Left ventricle myocardium inferior (tissue), 1 donor: ENCODE measurements at places on chromosomes 16 and 17. TPM values are rescaled to one million over a fixed set of nuclear protein-coding genes. Genes with fewer than 3 reads are reported as not detected.
A peak's percentile ranks its signal among the peaks of the same experiment; 100 is the strongest.

DNA sequence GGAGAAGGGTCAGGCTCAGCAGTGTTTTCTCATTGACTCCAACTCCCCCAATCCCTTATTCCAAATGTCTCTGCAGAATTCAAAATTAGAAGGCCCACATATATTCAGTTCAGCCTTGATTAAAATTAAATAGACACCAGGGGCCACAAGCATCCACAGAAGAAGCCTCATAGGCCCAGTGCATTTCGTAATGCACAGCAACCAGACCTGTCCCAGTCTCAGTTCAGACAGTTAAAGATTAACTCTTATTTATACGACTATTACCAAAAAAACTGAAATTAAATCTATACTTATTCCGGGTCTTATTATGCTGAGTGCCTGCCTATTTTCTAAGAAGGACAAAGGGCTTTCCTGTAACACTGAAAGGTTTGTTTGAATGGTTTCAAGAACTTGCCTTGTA, 41.8 kb upstream of the GSG1L start:
- no peak overlapping the region for H3K4me3 ChIP-seq
- no peaks in the 10 kb centered on the region for H3K4me1 ChIP-seq
- H3K27ac ChIP-seq: no peak overlapping the region
- no peak for DNase-seq

DNA sequence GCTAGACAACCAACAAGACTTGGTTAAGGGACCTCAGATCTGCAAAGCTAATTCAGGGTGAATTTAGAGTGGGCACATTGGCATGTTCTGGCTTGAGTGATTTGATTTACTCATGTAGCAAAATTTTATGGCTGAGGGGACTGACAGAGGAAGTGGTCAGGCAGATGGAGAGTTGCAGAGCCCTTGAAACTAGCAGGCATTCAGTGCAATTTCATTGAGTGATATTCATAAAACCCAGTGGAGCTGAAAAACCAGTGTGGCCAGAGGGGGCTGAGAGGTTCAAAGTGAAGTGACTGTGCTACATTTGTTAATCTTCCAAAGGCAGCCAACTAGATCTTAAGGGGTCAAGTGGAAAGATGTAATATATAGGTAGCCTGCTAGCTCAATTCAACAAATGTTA, 2.2 kb upstream of the TMEM94 start:
- DNase-seq: no peak
- no peaks in the 10 kb centered on the region for H3K36me3 ChIP-seq
- H3K27me3 ChIP-seq: no peaks in the 10 kb centered on the region
- H3K4me3 ChIP-seq: no peak overlapping the region
- peaks cover 36% of the 10 kb centered on the region for H3K4me1 ChIP-seq

DNA sequence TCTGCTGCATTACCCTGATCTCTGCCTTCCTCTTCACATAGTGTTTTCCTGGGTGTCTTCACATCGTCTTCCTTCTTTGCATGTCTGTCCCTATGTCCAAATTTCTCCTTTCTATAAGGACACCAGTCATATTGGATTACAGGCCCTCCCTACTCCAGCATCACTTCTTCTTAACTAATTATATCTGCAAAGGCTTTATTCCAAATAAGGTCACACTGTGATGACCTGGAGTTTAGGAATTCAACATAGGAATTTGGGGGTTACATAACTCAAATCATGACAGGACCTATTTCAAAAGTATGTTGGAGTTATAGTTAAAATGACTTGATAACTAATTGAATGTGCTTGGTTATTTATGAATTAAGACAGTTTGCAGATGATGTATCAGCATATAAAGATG, 490.5 kb upstream of the ERCC4 start:
- no peak overlapping the region for H3K27ac ChIP-seq
- DNase-seq: no peak
- H3K27me3 ChIP-seq: no peaks in the 10 kb centered on the region
- no peak overlapping the region for H3K4me3 ChIP-seq
- H3K4me1 ChIP-seq: no peaks in the 10 kb centered on the region

DNA sequence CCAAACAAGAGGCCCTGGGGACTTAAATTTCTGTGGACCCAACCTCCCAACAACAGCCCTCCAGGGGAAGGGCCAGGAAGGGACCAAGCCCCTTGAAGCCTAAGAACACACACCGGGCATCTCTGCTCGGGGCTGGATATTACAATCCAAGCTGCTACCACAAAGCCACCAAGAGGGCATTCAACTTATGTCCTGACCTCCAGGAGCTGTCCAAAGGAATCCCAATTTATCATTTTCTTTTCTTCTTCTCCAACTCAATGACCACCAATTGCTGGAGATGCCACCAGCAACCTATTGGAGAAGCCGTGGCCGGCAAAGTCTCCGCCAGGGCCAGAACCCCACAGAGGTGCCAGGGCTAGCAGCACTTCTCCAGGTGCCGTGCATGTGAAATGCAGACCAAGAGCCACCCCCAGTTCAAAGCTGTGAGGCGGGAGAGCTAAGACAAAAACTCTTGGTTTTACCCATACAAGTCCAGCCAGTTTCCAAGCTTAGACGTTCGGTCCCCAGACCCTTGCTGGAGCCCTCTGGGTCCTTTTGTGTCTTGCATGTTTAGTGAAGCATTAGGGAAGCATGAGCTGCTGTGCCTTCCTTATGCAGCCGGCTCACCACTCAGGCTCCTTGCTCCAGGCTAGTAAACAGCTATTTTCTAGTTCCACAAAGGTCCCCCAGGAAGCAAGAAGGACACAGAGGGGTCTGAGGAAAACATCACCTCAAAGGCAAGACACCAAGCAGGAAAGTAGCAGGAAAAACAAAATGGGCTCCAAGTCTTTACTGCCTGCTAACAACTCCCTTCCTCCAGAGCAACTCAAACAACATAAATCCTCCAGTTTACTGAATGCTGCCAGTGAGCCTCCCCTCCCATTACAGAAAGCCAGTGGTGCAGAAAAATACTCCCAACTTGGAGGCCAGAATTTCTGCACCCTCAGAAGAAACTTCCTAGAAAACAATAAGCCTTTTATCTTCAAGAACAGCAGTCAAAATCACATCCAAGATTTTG, 3.2 kb downstream of the PITPNA start:
- H3K4me1 ChIP-seq: peaks cover 55% of the 10 kb centered on the region
- peaks cover 13% of the 10 kb centered on the region for H3K36me3 ChIP-seq
- H3K4me3 ChIP-seq: no peak overlapping the region
- H3K27ac ChIP-seq: no peak overlapping the region

DNA sequence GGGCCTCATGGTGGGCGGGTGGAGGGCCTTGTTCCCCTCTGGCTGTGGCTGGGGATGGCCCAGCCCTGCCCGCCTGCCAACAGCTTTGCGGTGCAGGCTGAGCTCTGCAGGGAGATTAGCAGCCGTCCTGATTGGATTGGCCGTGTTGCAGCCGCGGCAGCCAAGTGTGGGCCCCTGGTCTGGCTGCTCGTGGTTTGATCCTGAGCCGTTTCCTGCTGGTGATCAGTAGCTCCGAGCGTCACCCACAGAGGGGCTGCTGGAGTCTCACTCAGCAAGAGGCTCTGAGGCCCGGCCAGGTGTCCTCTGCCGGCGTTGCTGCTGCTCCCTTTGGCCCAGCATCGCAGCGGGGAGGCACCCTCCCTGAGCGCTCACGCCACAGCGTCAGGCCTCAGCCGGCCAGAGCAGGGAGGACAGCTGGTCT, 32.5 kb downstream of the BAIAP2 start:
- H3K36me3 ChIP-seq: peaks cover 7% of the 10 kb centered on the region
- no peaks in the 10 kb centered on the region for H3K27me3 ChIP-seq
- no peak overlapping the region for H3K27ac ChIP-seq
- H3K4me3 ChIP-seq: no peak overlapping the region
- H3K4me1 ChIP-seq: peaks cover 62% of the 10 kb centered on the region

- DNase-seq: no peak
- H3K27me3 ChIP-seq: no peaks in the 10 kb centered on the region
- H3K36me3 ChIP-seq: peaks cover 5% of the 10 kb centered on the region
- H3K4me3 ChIP-seq: no peak overlapping the region
- no peak overlapping the region for H3K27ac ChIP-seq
- H3K4me1 ChIP-seq: no peaks in the 10 kb centered on the region
These were observed 39.3 kb downstream of the CYB561 start for GRCh38 chr17:63406689-63407330.

- H3K4me1 ChIP-seq: peaks cover 78% of the 10 kb centered on the region
- peak within 1 kb of the TSS; percentile 88 for H3K4me3 ChIP-seq
- peak within 1 kb of the TSS; percentile 90 for H3K27ac ChIP-seq
These were observed at the start of gene CAMKK1 for GRCh38 chr17:3893003-3893719. TSS of gene CAMKK1 (minus strand) at chr17:3893053. CDS start at chr17:3885687, 7,366 bp downstream.

Gene EPOP
- 0.33 TPM for total RNA-seq

GRCh38 chr17:49434821-49435670, 20.4 kb upstream of the PHB1 start:
- no peaks in the 10 kb centered on the region for H3K36me3 ChIP-seq
- H3K27ac ChIP-seq: no peak overlapping the region
- peaks cover 42% of the 10 kb centered on the region for H3K27me3 ChIP-seq

- DNase-seq: no peak
- H3K27me3 ChIP-seq: no peaks in the 10 kb centered on the region
- peaks cover 100% of the 10 kb centered on the region for H3K4me1 ChIP-seq
- no peaks in the 10 kb centered on the region for H3K36me3 ChIP-seq
- peak overlapping the region; percentile 93 for H3K27ac ChIP-seq
These were observed 9.0 kb upstream of the MTSS2 start for GRCh38 chr16:70694868-70695218.

Gene SOCS1
- 2.9 TPM for total RNA-seq

DNA sequence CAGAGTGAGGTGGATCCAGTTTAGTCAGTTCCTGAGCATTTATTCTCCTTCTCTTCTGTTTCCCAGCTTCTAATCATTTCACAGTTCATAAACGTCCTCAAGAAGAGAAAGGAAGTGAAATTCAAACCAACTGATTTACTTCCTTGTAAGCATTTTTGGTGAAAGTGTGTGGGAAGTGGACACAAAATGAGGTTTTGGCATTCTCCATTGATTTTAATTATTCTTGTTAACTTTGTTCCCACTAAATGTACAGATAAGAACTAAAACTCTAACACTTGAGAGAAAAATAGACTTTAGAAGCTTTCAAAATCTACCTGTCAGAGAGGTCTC, 42.7 kb upstream of the CORO6 start:
- no peak overlapping the region for H3K4me3 ChIP-seq
- peak overlapping the region; percentile 82 for H3K27ac ChIP-seq
- no peak for DNase-seq
- no peaks in the 10 kb centered on the region for H3K27me3 ChIP-seq

Gene PLEKHG4
- total RNA-seq: 1.1 TPM

- peaks cover 52% of the 10 kb centered on the region for H3K27me3 ChIP-seq
These were observed 61.7 kb upstream of the XYLT1 start for GRCh38 chr16:17532338-17532995.

DNA sequence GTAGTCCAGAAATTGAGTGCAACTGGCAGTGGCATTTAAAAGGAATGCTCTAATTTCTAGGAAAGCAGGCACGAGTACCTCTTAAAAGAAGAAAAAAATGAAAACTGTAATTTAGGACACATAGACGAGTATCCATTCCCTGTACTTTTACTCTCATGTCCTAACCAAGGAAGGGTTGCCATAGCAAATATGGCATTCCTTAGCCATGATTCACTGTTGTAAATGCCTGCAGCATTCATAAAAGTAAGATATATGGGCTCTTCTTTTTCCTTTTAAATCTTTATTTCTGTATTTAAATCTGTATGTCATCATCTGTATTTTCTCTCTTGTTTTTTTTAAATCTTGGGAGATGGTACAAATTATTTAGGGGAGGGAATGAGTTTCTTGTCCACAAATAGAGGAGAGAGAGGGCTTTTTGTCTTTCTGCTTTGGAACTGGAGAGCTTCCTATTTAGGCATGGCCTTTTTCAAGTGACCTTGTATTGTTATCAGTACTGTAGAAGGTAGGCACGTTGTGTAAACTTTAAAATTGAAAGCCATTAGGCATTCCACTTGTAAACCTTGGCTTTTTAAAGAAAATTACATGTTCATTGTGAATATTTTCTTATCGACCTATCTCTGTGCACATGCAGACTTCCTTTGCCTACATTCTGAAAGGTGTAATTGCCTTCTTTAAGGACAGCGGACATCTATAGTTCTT, 50.0 kb downstream of the TENT4B start:
- no peaks in the 10 kb centered on the region for H3K27me3 ChIP-seq
- H3K36me3 ChIP-seq: no peaks in the 10 kb centered on the region
- peaks cover 73% of the 10 kb centered on the region for H3K4me1 ChIP-seq
- H3K27ac ChIP-seq: peak overlapping the region; percentile 62
- DNase-seq: no peak

Gene RASD1
- 25.4 TPM for total RNA-seq

Gene CACNG1
- total RNA-seq: not detected

GRCh38 chr16:86101137-86101896, 202.4 kb downstream of the IRF8 start:
- H3K4me3 ChIP-seq: no peak overlapping the region
- no peaks in the 10 kb centered on the region for H3K4me1 ChIP-seq
- H3K27ac ChIP-seq: no peak overlapping the region
- DNase-seq: no peak
- H3K36me3 ChIP-seq: no peaks in the 10 kb centered on the region

DNA sequence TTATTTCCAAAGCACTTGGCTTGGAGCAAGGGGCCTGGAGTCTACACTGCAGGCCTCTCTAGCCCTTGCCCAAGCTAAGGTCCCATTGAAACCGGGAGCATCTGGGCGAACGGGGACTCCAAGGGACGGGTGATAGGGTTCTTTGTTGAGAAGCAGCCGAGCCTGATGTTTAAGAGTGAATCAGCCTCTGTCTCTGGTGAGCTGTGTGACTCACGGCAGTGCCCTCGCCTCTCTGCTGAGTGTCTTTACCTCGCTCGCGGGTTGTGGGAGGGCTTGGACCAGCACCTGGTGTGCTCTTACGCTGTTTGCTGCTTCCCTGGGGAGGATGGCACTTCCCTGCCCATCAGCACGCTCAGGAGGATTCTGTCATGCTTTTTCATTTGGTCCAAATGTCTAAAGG, 1.3 kb downstream of the HGS start:
- no peaks in the 10 kb centered on the region for H3K27me3 ChIP-seq
- H3K4me3 ChIP-seq: peak overlapping the region; percentile 96
- no peak overlapping the region for H3K27ac ChIP-seq
- DNase-seq: no peak
- peaks cover 46% of the 10 kb centered on the region for H3K36me3 ChIP-seq
- H3K4me1 ChIP-seq: peaks cover 52% of the 10 kb centered on the region

Gene TSNAXIP1
- total RNA-seq: 0.49 TPM

GRCh38 chr17:6856051-6856450, 24.5 kb upstream of the TEKT1 start:
- H3K36me3 ChIP-seq: no peaks in the 10 kb centered on the region
- peaks cover 53% of the 10 kb centered on the region for H3K27me3 ChIP-seq
- no peaks in the 10 kb centered on the region for H3K4me1 ChIP-seq
- no peak overlapping the region for H3K4me3 ChIP-seq

DNA sequence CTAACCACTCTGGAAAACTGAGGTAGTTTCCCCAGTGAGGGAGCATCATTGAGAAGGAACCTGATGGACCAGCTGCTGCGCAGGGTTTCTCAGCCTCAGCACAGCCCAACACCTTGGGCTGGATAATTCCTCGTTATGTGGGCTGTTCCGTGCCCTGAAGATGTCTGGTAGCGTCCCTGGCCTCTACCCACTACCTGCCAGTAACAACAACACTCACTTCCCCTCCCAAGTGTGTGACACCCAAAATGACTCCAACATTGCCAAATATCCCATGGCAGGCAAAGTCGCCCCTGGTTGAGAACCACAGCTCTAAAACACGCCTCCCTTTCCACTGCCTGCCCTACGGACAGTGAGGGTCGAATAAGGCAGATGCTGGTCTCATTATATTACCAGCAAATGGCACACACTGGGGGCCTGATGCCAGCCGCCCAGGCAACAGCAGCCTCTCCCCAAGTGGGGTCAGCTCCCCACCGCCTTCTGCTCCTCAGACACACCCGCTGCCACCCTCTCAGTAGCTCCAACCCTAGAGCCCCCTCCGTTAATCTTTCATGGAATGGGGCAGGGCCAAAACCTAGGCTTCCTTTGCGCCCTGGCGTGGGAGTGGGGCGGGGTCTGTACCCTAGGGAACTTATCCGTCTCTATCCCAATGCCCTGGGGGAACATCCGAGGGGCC, 1.0 kb downstream of the RHBDF2 start:
- no peaks in the 10 kb centered on the region for H3K27me3 ChIP-seq
- DNase-seq: no peak
- peaks cover 67% of the 10 kb centered on the region for H3K4me1 ChIP-seq
- H3K27ac ChIP-seq: peak overlapping the region; percentile 97
- peak overlapping the region; percentile 76 for H3K4me3 ChIP-seq
